ENCODE measurements at places on chromosomes 4 and X.

GRCh38 chr4:8642651-8643321 is 50.2 kb downstream of the CPZ start:
- peak; percentile 60 for DNase-seq

DNA sequence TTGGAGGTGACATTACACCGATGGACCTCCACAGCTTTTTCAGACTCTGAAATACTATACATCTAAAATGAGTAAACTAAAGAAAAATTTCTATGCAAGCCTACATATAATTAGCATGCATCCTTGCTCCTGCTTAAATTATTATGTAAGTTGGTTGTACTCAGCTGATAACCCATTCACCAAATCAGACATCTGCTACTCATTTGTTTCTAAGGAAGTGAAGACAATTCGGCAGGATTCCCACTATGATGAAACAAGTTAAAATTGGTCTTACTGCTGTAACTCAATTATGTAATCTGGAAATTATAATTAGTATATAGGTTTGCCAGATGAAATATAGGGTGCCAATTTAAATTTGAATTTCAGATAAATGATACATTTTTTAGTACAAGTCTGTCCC is 59.5 kb upstream of the FGF13 start:
- no peak for DNase-seq

GRCh38 chrX:68665502-68665901 is 18.0 kb downstream of the STARD8 start:
- DNase-seq: peak; percentile 59

DNA sequence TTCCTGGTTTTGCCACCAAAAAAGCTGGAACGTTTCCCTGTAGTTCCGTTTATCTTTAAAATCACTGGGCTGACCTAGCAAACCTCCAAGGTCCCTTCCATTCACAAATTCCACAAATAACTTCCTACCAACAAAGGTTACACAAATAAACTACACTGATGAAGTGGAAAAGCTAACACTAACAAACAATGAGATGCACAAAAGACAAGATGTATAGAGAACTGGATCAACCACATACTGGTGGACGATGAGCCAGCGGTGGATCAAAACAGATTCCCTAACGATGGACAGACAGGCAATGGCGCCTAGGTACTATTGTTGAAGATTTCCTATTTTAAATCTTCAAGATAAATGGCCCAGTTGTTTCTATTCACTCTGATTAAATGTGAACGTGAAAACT is 15.5 kb downstream of the AFAP1 start:
- DNase-seq: no peak

GRCh38 chrX:10071451-10072144 is 85.2 kb upstream of the CLCN4 start:
- DNase-seq: no peak

DNA sequence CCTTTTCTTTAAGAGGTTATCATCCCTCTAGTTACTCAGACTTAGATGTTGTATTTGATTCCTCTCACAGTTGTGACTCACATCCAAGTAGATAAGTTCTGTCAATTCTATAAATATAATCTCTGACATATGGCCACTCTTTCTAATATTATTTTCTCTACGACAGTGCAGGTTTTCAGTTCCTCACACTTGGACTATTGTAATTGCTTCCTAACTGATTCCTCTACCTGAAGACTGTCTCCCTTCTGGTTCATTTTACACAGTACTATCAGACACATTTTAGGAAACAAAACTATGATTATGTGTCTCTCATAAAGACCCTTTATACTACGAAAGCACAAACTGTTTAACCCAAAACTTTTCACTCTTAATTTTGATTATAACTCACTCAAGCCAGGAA is 31.3 kb upstream of the GNRHR start:
- DNase-seq: no peak

DNA sequence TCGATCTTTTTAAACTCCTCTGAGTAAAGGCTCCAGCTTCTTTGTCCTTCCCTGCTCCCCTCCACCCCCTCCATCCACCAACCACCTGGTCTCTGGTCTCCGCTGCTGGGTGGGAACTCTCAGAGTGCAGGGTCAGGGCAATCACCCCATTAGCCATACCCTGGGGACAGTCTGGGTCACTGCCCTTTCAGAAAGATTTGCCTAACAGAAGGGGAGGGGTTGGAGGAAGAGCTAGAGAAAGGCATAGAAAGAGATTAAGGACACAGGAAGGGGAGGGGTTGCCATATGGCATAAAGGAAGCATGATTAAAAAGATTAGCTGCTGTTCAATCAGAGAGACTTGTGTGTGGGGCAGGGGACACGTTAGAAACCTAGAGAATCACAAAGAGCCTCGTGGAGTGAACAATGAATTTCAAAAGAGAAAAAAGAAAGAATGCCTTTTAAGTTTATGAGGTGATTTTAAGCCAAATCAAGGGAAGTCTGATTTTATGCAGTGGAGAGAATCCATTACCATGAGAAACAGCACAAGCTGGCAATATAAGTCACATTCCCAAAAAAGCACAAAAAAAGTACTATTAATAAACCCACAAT is 115.5 kb upstream of the ACSL4 start:
- no peak for DNase-seq

GRCh38 chr4:141229408-141230101 is 8.9 kb downstream of the ZNF330 start:
- DNase-seq: no peak

- no peak for DNase-seq
Observed at GRCh38 chrX:38357747-38358673, 5.6 kb downstream of the OTC start.

All from mesenteric fat pad (tissue), 1 donor.